ENCODE measurements at places on chromosomes 3 and 15. TPM values are rescaled to one million over a fixed set of nuclear protein-coding genes. Genes with fewer than 3 reads are reported as not detected.
A peak's percentile ranks its signal among the peaks of the same experiment; 100 is the strongest.

GRCh38 chr15:48682942-48683651 is 37.6 kb upstream of the FBN1 start:
- peak; percentile 26 for DNase-seq

The ADAMTS17 gene
- 0.47 TPM for polyA plus RNA-seq

The ALDH1L1 gene
- polyA plus RNA-seq = 2.3 TPM

The IGSF10 gene
- polyA plus RNA-seq = 6.8 TPM

GRCh38 chr3:29281094-29281343 is 148 bp downstream of the RBMS3 start:
- no peak for DNase-seq

GRCh38 chr3:197961582-197961945 is 1.5 kb downstream of the LMLN start:
- no peak for DNase-seq

GRCh38 chr3:131608296-131608695 is 105.5 kb upstream of the MRPL3 start:
- no peak for DNase-seq

DNA sequence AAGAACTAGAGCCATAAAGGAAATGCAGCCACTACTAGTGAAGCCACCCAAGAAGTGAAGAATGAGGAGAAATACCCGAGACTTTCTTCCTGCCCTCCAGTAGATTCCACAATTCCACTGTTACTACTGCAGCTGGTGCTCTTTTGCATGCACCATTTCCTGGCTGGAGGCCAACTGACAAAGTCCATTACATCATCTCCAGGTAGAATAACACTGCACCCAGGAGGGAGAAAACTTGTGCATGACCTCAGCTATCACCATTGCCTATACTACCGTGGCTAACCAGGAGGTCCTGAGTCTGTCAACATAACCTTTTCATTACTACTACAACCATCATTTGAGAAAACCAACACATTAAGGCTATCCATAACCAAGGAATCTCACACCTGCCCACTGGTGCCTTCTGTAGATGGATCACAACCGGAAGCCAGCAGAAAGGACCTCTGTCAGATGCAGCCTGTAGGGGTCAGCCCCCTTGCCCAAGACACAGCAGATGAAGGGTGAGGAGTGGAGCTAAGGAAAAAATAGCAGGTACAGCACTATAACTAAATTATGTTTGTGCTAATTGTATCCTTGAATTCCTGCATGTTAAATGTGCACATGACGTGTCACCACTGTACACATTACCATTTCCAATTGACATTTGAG is 200.8 kb upstream of the C2CD4B start:
- DNase-seq = peak; percentile 8

DNA sequence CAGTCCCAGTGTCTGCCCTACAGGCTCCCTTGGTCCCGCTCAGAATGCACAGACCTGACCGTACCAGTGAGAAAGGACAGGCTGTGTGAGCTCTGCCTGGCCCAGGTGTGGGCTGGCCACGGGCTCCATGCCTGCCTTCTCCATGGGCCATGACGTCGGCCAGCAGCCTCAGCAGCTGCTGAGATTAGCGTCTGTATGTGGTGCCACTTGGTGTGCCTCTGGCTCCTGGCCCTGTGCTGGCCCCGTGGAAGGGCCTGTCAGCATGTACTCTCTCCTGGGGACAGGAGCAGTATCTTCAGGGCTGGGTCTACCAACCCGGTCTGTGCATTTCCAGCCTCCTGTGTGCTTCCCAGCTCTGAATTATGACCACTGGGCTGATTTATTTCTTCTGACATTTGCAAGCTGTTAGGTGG is 25.7 kb downstream of the KLF13 start:
- no peak for DNase-seq

- DNase-seq = no peak
These were observed 106.3 kb upstream of the BFSP2 start for GRCh38 chr3:133293397-133294110.

GRCh38 chr3:58383476-58383875 is 50.2 kb downstream of the PDHB start:
- DNase-seq = no peak

GRCh38 chr3:176696816-176697215 is 500.5 kb downstream of the TBL1XR1 start:
- no peak for DNase-seq

The XCR1 gene
- 1.1 TPM for polyA plus RNA-seq

- DNase-seq = no peak
These were observed 48.7 kb downstream of the SLC49A4 start for GRCh38 chr3:122843604-122844003.

The ATP2B2 gene
- polyA plus RNA-seq = not detected

GRCh38 chr3:132867956-132868355 is 145.7 kb upstream of the NPHP3 start:
- no peak for DNase-seq

DNA sequence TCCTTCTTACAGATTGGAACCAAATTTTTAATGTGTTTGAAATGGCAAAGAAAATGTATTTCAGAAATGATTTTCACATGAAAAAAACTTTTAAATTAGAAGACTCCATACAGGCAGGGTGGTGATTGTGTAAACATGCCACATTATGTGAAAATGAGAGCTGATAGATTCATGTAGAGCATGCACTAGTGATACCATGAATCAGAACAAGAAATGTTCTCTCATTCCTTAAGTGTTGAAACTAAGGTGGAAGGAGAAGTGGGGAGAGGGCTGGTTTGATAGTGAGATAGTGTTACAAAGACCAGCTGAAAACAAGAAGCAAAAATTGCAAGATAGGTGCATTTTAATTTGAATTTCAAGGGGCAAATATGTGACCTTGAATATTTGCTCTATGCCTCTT is 100.3 kb downstream of the CCNL1 start:
- no peak for DNase-seq

The SCG3 gene
- 0.14 TPM for polyA plus RNA-seq

- peak; percentile 93 for DNase-seq
These were observed 9.6 kb downstream of the PYDC2 start for GRCh38 chr3:191470545-191470944.

- DNase-seq = no peak
These were observed 7.6 kb downstream of the NIPA1 start for GRCh38 chr15:22794063-22794462.

DNA sequence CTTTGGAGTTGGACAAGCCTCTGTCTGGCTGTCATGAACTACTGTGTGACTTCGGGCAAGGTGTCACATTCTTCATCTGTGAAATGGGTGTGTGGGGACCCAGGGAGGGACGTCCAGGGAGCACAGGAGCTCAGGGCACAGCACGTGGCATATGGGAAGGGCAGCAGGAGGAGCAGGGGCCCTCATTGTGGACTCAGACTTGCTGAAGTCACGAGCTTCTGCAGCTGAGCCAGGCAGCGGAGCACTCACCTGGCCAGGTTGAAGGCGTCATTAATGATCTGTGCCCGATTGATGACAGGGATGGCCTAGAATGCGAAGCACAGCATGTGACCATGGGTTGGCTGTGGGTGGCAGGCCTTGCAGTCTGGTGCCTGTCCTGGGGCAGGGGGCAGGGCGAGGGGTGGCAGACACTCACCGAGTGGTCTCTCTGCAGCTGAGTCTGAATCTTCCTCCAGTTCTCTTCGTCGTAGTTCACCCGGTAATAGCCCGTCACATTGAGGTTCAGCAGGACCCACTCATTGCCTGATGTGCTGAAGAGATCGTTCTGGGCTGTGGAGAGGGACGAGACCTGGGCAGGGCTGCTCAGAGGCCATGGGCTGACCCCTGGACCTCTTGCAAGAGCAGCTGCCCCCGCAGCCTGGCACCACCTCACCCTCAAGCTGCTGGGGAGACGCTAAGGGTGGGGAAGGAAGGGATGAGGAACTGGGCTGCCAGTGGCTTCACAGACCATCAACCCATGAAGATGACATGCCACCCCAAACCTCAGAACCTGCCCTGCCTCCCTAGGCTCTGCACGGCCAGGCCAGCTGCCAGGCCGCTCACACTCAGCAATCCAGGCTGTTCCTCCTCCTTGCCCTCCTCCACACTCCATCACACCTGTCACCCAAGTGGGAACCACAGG is 15.4 kb downstream of the ANPEP start:
- DNase-seq = no peak

GRCh38 chr3:46372492-46373359 is 2.0 kb downstream of the CCR5 start:
- peak; percentile 70 for DNase-seq

DNA sequence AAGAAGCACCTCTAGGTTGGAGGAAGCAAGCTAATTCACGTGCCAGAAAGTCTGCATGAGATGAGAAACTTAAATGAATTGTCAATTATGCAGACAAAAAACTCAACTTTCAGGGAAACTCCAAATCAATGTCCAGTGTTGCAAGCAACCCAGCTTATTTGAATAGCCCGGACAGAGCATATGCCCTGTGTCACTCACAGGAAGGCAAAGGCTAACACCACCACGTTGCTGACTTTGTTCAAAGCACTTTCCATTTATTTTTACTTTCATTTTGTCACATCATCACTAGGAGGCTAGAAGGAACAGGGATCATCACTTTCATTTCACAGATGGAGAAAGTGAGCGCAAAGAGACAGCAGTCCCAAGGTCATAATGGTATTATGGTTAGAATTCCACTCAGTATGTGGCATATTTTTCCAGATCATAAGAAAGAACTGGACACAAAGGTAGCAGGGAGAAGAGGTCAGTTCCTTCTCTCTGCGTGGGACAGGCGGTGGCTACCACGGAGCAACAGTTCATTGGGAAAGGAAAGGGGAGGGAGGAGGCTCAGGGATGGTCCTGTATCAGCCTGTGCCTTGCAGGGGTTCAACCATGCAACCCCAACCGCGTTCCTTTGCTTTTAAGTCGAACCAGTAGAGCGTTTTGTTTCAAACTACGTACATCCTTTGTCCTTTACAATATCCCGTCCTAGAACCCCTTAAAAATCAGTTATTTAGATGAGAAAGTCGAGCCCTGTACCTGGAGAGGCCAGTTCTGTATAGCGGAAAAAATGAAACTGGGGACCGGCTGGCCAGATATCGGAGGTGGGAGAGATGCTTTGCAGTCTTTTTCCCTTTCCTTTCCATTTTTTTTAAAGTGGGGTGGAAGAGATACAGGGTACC is 1.1 kb downstream of the HEG1 start:
- peak; percentile 89 for DNase-seq
